ENCODE measurements at places on chromosomes 13 and 19. TPM values are rescaled to one million over a fixed set of nuclear protein-coding genes. Genes with fewer than 3 reads are reported as not detected.

- no peak for DNase-seq
- no peak overlapping the region for H3K27ac ChIP-seq
- no peaks in the 10 kb centered on the region for H3K4me1 ChIP-seq
Measured at GRCh38 chr13:29104461-29104860, 284.3 kb downstream of the MTUS2 start.

GRCh38 chr19:313988-314815 lies 23.0 kb upstream of the PLPP2 start:
- DNase-seq, result no peak
- no peaks in the 10 kb centered on the region for H3K27me3 ChIP-seq
- H3K4me3 ChIP-seq, result no peak overlapping the region
- no peak overlapping the region for H3K27ac ChIP-seq

- DNase-seq, result no peak
- peaks cover 65% of the 10 kb centered on the region for H3K27me3 ChIP-seq
Measured at GRCh38 chr13:50250401-50250800, 235.2 kb downstream of the KCNRG start.

DNA sequence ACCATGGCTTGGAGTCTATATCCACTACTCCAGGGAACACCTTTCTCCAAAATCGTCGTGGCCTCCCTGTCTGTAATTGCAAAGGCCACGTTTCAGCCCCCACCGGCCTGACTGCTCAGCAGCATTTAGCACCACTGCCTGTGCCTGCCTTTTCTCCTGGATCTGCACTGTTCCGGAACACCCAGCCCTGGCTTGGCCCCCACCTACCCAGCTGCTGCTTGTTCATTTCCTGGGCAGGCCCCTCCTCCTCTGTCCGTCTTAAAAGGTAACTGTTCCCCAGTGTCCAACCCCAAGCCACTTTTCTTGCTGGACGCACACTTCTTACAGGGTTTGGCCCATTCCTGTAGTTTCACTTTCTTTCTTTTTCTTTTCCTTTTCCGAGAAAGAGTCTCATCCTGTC lies 8.5 kb upstream of the SYT5 start:
- H3K4me3 ChIP-seq, result peak overlapping the region; percentile 42
- H3K27ac ChIP-seq, result no peak overlapping the region
- H3K4me1 ChIP-seq, result peaks cover 12% of the 10 kb centered on the region
- H3K36me3 ChIP-seq, result no peaks in the 10 kb centered on the region
- peaks cover 6% of the 10 kb centered on the region for H3K27me3 ChIP-seq

DNA sequence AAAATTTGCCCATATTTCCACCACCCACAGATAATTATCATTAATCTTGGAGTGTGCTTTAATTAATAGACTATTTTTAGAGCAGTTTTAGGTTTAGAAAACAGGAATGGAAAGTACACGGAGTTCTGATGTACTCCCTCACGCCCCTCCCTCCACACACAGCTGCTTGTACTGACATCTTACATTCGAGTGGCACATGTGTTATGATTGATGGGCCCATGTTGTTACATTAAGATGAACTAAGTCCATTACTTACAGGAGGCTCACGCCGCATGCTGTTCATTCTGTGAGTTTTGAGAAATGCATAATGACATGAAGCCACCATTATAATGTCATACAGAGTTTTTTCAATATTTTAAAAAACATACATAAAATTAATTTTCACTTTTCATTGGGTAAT lies 1.2 kb upstream of the SPATA13 start:
- no peak for DNase-seq
- H3K4me1 ChIP-seq, result peaks cover 22% of the 10 kb centered on the region
- H3K4me3 ChIP-seq, result no peak overlapping the region
- H3K36me3 ChIP-seq, result peaks cover 5% of the 10 kb centered on the region
- H3K27ac ChIP-seq, result no peak overlapping the region
- peaks cover 9% of the 10 kb centered on the region for H3K27me3 ChIP-seq

GRCh38 chr13:28440774-28441504 lies 54.0 kb downstream of the FLT1 start:
- DNase-seq, result no peak
- no peaks in the 10 kb centered on the region for H3K4me1 ChIP-seq
- no peaks in the 10 kb centered on the region for H3K27me3 ChIP-seq
- peaks cover 2% of the 10 kb centered on the region for H3K36me3 ChIP-seq
- no peak overlapping the region for H3K27ac ChIP-seq

DNA sequence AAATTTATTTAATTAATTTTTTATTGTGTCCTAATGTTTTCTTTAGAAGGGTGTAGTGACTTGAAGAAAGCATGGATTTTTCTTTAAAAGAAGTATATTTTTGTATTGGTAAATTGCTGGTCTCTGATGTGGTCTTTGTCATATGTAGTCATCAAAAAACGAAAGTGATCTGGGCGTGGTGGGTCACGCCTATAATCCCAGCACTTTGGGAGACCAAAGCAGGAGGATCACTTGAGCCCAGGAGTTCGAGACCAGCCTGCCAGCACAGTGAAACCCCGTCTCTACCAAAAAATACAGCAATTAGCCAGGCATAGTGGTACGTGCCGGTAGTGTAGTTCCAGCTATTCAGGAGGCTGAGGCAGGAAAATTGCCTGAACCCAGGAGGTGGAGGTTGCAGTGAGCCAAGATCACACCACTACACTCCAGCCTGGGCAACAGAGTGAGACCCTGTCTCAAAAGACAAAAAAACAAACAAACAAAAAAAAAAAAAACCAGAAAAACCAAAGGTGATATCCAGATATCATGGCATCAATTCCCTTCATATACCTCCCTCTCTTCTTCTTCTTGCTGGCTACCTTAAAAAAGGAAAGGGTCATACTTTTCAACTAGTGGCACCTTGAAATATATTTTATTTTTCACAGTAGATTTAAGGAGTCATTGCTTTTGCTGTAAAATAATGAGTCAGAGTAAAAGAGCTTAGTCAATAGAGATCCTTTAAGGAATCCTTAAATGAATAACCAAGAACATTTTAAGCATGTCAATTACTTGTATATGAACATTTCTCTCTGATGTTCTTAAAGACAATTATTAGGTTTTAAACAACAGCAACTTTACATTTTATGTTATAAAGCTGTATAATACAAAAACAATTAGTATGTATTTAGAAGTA lies 19.9 kb downstream of the KCTD4 start:
- no peaks in the 10 kb centered on the region for H3K36me3 ChIP-seq
- no peaks in the 10 kb centered on the region for H3K27me3 ChIP-seq
- no peak for DNase-seq
- peaks cover 28% of the 10 kb centered on the region for H3K4me1 ChIP-seq

DNA sequence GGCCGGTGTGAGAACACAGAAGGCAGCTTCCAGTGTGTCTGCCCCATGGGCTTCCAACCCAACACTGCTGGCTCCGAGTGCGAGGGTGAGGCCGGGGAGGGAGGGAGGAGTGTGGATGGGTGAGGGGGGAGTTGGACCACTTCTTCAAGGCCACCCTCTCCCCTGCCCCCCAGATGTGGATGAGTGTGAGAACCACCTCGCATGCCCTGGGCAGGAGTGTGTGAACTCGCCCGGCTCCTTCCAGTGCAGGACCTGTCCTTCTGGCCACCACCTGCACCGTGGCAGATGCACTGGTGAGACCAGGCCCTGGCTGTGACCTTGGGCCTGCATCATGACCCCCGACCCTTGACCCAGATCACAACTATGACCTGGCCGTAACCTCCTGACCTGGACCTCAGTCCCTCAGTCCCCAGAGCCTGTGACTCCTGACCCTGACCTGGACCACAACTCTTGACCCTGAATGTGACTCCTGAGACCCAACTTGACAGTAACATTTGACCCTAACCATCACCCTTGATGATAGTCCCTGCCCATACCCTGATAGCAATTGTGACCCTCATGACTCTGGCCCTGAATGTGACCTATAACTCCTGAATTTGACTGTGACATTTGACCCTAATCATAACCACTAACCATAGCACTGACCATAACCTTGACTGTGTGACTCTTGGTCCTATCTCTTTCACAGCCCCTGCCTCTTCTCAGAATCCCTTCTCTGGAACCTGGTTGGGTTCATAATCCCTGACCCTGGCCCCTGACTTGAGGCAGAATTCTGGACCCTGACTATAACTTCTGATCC lies 10.9 kb downstream of the LTBP4 start:
- peaks cover 3% of the 10 kb centered on the region for H3K36me3 ChIP-seq
- H3K4me3 ChIP-seq, result peak overlapping the region; percentile 100
- H3K27ac ChIP-seq, result peak overlapping the region; percentile 14
- peaks cover 63% of the 10 kb centered on the region for H3K4me1 ChIP-seq

- no peaks in the 10 kb centered on the region for H3K36me3 ChIP-seq
- no peak for DNase-seq
Measured at GRCh38 chr13:92912629-92913028, 314.0 kb upstream of the GPC6 start.

DNA sequence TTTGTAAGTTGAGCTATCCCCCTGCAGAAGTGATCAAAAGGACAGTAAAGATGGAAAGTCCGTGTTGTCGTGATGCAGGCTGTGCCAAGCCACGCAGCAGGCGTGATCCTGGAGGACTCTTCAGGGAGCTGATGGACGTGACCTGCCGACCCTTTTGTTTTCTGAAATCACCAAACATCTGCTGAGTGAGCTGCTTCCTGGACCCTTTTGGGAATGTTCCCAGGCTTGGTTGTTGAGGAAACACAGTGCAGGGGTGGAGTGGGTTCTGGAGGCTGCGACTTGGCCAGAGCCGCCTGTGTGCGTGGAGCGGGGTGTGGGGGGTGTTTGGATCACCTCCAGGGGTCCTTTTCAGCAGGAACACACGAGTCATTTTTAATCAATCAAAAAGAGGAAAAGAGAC lies 15.4 kb upstream of the CPAMD8 start:
- no peak overlapping the region for H3K27ac ChIP-seq
- DNase-seq, result no peak
- H3K4me1 ChIP-seq, result no peaks in the 10 kb centered on the region
- no peak overlapping the region for H3K4me3 ChIP-seq
- no peaks in the 10 kb centered on the region for H3K36me3 ChIP-seq

- H3K27me3 ChIP-seq, result no peaks in the 10 kb centered on the region
- H3K27ac ChIP-seq, result peak overlapping the region; percentile 21
- H3K4me3 ChIP-seq, result no peak overlapping the region
- peaks cover 3% of the 10 kb centered on the region for H3K36me3 ChIP-seq
- H3K4me1 ChIP-seq, result peaks cover 81% of the 10 kb centered on the region
- DNase-seq, result no peak
Measured at GRCh38 chr19:13169769-13170168, 19.6 kb downstream of the IER2 start.

DNA sequence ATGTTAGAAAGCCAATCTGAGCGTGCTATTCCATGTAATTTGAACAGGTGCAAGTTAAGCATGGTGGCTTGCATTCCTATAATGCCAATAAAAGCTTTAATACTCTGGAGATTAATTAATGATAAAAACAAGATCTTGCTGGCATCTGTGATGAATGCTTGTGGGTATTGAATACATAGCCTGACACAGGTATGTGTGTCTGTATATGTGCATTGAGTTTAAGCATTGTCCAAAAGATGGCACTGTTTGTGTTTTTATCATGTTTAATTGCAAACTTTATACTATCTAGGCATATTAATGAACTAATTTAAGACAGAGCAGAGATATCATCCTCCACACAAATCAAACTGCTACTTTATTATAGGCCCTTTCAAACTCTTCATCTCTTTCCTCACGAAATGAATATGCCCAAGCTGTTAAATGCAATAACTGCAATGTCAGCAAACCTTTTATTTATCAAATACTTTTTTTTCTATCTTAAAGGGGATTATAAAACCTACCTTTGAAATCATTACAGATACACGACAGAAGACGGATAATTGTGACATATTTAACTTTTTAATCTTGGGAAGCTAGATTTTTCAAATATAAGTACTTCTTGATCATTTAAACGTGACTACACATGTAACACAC lies 86.5 kb downstream of the TNFSF11 start:
- H3K27me3 ChIP-seq, result peaks cover 67% of the 10 kb centered on the region
- no peak overlapping the region for H3K27ac ChIP-seq
- no peak for DNase-seq
- no peaks in the 10 kb centered on the region for H3K4me1 ChIP-seq

DNA sequence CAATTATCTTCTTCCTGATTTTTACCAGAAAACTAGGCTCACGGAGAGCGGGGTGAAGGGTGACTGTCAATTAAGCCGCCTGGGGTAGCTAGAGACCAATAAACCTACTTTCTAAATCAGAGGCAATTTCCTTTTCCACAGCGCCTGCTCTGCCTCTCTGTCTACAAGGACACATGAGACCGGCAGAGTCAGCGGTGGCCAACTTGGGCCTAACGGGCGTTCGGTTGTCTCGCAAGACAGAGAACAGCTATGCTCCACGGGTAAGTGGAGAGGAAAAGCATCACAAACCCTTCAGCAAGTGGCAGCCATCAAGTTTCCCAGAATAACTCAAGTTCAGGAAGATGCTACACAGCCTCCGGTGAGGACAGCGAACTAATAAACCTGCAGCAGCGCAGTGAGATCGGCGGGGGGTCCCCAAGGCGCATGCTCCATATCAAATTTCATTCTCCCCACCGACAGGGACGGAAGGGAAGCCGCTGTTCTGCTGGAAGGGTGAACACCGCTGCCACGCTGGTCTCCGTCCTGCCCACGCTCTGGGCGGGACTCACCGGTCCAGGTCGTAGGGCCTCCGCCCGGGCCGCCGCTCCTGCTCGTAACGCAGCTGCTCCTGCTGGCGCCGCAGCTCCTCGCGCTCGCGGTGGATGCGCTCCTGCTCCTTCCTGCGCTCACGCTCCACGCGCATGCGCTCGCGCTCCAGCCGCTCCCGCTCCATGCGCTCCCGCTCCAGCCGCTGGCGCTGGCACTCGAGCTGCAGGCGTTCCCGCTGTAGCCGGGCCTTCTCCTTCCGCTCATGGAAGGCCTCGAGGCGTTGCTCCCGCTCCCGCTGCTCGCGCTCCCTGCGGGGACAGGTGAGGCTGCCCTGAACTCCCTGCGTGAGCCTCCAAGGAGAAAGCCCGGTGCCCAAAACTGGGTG lies 25.8 kb upstream of the TINCR start:
- H3K36me3 ChIP-seq, result peaks cover 11% of the 10 kb centered on the region
- no peak for DNase-seq
- no peaks in the 10 kb centered on the region for H3K27me3 ChIP-seq
- no peak overlapping the region for H3K4me3 ChIP-seq

DNA sequence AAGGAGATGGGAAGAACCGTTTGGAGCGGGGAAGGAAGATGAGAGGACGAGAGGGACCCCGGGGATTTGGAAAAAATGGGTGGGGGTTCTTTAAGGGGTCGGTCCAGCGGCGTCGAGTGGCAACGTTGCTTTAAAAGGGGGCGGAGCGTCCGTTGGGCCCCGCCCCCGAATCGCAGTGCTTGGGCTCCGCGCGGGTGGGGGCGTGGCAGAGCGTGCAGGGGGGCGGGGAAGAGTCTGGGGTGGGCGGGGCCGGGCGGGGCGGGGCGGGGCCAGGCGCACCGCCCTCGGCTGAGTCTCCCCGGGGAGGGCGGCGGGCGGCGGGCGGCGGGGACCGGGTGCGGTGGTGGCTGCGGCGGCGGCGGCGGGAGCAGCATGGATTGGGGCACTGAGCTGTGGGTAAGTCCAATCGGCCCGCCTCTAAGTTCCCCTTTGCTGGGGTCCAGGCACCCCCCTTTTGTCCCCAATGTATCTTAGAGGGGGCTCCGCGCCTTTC lies at the start of gene TRIP10:
TRIP10 (plus strand) TSS at position 291 of the 493 bp plus-strand sequence; CDS start at position 373, 82 bp downstream.
- H3K27me3 ChIP-seq, result no peaks in the 10 kb centered on the region
- H3K4me1 ChIP-seq, result peaks cover 45% of the 10 kb centered on the region
- peaks cover 21% of the 10 kb centered on the region for H3K36me3 ChIP-seq
- H3K27ac ChIP-seq, result peak within 1 kb of the TSS; percentile 77
- peak within 1 kb of the TSS; percentile 96 for H3K4me3 ChIP-seq

GRCh38 chr13:47135800-47136503 lies 239.1 kb upstream of the HTR2A start:
- H3K4me1 ChIP-seq, result no peaks in the 10 kb centered on the region
- H3K4me3 ChIP-seq, result no peak overlapping the region
- no peaks in the 10 kb centered on the region for H3K36me3 ChIP-seq
- no peak for DNase-seq
- H3K27ac ChIP-seq, result no peak overlapping the region

Gene IFI30
- total RNA-seq, result 10.2 TPM

Gene CAMSAP3
- 1.7 TPM for total RNA-seq

Gene LRRC4B
- total RNA-seq, result 0.58 TPM

Gene CAPS
- 20.9 TPM for total RNA-seq
